ENCODE measurements at places on chromosomes 4 and X.

GRCh38 chr4:1206299-1207156 lies 34.1 kb upstream of the SPON2 start:
- DNase-seq: no peak

DNA sequence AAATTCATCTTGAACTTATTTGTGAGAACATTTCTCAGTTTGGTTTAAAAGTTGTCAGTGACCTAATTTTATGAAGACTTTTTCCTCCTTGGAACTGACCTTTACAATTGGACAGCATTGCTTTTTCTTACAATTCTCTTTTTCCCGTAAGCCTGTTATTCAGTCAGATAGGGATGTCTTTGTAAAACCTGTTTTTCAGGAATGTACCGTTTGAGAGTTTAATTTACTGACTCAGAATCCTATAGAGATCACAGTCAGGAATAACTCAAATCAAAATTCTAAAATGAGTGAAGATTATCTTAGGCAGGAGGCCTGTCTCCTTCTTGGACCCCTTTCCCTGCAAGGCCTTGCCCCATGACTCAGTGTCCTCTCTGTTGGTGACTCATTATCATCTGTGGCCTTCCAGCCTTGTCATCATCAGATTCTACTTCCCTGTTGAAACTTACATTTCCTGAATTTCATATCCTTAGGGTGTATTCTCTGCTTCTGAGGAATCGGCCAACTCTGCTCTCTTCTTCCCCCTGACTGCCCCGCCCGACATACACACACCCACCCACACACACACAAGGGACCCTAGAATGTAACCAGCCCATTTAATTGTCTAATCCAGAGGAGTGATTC lies 99.8 kb downstream of the ARHGAP10 start:
- no peak for DNase-seq

DNA sequence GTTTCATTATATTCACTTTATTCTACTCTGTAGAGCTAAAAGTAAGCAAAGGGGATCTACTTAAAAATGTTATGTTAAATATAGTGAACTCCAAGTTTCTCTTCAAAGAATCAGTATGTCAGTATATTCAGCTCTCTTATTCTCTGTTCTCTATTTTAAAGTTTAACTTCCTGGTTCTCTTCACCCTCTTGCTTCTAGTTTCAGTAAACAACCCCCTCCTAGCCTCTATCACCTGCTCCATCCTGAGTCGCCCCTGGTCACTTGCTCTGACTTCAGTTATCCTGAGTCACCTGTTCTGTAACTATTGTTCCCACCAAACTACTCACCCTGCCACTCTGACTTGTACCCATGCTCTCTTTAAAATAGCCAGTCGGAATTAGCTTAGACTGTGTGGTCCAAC lies 180.9 kb upstream of the AADAT start:
- no peak for DNase-seq

GRCh38 chr4:75717408-75717807 lies 7.0 kb upstream of the USO1 start:
- DNase-seq: no peak

GRCh38 chr4:147494301-147494700 lies 13.4 kb downstream of the EDNRA start:
- DNase-seq: no peak

- DNase-seq: no peak
Observed at GRCh38 chr4:182488896-182489295, 245.7 kb downstream of the TENM3 start.

DNA sequence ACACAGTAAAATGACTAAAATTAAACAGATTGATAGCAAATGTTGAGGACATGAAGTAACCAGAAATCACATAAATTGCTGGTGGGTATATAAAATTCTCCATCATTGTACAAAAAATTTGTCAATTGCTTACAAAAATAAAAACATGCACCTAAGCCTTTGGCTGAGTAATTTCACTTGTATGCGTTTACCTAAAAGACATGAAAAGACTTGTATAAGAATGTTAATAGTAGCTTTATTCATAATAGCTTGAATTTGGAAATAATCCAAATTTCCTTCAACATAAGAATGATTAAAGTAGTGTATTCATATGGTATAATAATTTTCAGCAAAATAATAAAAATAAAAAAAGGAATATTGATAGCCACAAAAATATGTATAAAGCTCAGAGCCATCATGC lies 37.7 kb downstream of the PDHA2 start:
- DNase-seq: no peak

DNA sequence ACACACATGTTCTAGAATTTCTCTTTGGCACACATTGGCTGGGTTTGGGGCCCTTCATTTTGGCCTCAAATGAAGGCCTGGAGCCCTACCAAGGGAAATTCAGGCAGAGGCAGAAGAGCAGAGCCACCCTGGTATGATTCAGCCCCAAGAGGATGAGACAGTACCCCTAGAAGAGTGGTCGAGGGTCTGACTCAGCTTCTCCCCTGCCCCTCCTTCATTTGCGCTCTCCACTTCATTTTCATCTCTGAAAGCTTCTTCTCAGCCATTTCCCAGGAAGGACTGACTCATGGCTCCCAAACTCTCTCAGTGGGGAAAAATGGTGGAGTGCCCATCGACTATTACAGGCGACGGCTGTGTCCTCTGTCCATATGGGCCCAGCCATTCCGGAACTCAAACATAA lies 43.5 kb downstream of the MAMLD1 start:
- DNase-seq: no peak

GRCh38 chrX:132480581-132481203 lies 8.1 kb downstream of the MBNL3 start:
- DNase-seq: peak; percentile 1

DNA sequence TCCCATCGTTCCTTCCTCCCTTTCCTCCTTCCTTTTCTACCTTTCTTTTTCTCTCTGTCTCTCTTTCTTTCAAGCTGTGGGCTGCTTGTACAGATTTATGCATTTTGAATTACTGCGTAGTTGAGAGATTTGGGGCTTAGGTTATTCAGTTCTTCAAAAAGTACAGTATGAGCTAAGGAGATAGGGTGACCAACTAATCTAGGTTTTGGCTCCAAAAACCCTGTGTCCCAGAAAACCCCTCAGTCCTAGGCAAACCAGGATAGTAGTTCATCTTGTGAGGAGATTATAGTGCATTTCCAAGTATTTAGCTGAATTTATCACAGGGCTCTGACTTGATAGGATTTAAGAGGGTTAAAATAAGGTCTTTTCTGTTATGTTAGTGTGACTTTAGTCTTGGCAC lies 64.5 kb downstream of the NFKB1 start:
- DNase-seq: no peak

GRCh38 chrX:132017431-132018185 lies 5.5 kb upstream of the STK26 start:
- no peak for DNase-seq

GRCh38 chr4:132839070-132839469 lies 310.0 kb upstream of the PCDH10 start:
- DNase-seq: no peak

- DNase-seq: no peak
Observed at GRCh38 chr4:156766846-156767245, 204.8 kb downstream of the PDGFC start.

DNA sequence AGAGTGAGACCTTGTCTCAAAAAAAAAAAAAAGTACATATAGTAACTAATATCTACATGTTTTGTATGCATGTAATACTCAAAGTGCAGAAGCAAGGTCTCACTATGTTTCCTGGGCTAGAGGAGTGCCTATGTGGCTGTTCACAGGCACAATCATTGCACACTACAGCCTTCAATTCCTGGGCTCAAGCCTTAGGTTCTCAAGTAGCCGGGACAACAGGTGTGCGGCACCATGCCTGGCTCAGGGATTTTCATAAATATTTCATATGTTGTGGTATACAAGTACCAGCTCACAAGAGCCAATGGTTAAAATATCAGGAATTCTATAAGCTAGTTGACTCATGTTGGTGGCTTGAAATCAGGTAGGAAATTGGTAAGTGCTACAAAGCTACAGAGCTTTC lies 94.8 kb downstream of the LARP7 start:
- no peak for DNase-seq

DNA sequence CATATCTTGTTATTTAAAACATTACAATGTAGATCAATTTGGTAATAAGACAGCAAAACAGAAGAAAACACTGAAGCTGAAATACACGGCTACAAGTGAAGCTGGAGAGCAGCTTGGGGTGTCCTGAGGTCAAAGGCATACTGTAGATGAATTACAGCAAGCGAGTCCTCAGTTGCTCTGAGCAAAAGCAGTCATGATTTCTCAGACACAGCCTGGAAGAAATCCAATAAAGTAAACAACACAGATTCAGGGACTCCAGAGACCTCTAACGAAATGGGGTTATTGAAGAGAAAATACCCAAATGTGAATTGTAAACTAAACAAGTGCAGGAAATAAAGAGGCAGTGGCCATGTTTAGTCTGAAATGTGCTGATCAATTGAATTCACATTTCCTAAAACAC lies 324.4 kb downstream of the CAMK2D start:
- no peak for DNase-seq

- DNase-seq: no peak
Observed at GRCh38 chr4:109985993-109986974, 73.6 kb downstream of the EGF start.

- no peak for DNase-seq
Observed at GRCh38 chrX:23845351-23845817, 62.4 kb downstream of the APOO start.

- DNase-seq: no peak
Observed at GRCh38 chr4:23034731-23035130, 342.0 kb downstream of the GBA3 start.

DNA sequence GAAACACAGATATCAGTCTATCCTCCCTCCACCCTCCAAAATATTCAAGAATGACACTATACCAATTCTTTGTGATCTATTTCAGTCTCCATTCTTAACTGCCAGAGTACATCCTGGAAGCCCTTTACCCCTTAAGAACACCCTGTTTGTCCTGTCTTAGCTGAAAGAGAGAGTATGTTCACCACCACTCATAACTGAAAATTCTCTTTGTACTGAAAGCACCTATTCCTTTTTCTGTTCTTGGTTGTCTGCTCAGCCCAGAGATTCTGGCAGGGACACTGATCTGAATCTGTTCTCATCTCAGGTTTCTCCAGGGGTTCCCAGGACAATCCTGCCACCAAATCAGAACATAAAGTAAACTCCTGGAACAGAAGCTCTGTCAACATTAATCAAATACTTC lies 25.4 kb upstream of the EREG start:
- no peak for DNase-seq

- DNase-seq: no peak
Observed at GRCh38 chr4:10053635-10054453, 32.5 kb upstream of the SLC2A9 start.

- no peak for DNase-seq
Observed at GRCh38 chr4:11623726-11624037, 195.0 kb upstream of the HS3ST1 start.

All from stimulated activated CD4-positive, alpha-beta T cell treated with anti-CD3 and anti-CD28 coated beads, Interleukin-1b, Interleukin-23, amount 100 ng/mL, for 24 hours (primary cell).